Hematopoietic multipotent progenitor cell treated with erythropoietin and hydrocortisone succinate and interleukin-3 and kit ligand, for 15 days (in vitro differentiated cells): ENCODE measurements at places on chromosomes 5 and 9.

DNA sequence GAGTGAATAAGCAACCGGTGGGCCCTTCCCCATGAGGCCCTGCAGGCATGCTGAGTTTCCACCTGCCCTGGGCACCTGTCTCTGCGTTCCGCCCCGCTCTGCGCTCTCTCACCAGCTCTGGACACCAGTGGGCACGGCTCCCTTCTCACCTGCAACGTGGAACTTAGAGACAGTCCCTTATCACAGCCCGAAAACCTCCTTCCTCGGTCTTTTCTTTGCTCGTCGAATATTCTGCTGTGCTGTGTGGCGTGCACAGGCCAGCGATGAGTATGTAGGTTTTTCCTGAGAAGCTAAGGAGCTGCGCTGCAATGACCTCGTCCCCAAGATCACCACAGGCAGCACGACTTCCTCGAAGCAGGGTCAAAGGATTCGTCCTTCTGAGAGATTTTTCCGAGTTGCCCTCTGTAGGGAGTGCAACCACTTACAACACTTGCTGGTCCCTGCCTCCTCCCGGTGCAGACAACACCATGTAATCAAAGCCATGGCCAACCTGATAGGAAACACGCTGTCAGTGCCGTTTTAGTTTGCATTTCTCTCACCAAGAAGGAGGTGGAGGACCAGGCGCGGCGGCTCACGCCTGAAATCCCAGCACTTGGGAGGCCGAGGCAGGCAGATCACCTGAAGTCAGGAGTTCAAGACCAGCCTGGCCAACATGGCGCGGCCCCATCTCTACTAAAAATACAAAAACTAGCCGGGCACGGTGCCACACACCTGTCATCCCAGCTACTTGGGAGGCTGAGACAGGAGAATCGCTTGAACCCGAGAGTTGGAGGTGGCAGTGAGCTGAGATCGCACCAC is 27.2 kb upstream of the NOTCH1 start:
- no peak for DNase-seq

DNA sequence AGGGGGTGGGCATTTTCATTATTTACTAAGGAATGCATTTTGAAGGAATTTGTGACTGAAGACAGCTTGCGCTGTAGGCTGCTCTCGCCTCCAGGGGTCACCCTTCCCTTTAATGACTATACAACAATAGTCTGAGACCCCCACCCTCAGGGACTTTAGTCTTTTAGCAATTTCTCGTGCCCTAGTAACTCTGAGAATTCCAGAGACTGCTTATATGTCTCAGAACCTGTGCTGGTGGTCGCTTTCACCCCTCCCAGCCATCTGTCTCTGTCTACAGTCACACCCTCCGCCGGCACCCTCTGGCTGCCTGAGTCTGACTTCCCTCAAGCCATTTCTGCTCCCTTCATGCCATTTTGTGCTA is 671.4 kb downstream of the NR2F1-AS1 start:
- no peak for DNase-seq

GRCh38 chr5:91954136-91954535 is 571.0 kb upstream of the ARRDC3 start:
- DNase-seq: no peak

GRCh38 chr9:20994486-20994885 is 37.0 kb downstream of the HACD4 start:
- DNase-seq: no peak

GRCh38 chr9:73093740-73094379 is 57.8 kb upstream of the ANXA1 start:
- DNase-seq: no peak

DNA sequence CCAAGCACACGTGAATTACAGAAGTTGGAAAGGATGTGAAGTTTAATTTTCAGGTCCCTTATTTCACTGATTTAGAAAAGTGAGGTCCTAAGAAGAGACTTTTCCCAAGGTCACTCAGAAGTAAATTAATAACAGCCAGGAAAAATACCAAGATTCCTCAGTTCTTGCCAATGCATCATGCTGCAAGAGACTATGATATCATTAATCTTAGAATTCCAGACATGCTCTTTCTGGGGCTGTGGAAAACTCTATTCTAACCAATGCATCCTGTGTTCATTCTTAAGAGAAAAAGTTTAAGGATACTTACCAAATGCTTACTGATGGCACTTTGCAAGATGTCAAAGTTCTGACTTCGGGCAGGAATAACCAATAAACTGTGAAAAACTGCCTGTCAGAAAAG is 42.8 kb downstream of the TEX10 start:
- no peak for DNase-seq

- no peak for DNase-seq
Observed at GRCh38 chr5:19719109-19719508, 268.9 kb downstream of the CDH18 start.

GRCh38 chr9:119775410-119775809 is 406.2 kb upstream of the BRINP1 start:
- no peak for DNase-seq

DNA sequence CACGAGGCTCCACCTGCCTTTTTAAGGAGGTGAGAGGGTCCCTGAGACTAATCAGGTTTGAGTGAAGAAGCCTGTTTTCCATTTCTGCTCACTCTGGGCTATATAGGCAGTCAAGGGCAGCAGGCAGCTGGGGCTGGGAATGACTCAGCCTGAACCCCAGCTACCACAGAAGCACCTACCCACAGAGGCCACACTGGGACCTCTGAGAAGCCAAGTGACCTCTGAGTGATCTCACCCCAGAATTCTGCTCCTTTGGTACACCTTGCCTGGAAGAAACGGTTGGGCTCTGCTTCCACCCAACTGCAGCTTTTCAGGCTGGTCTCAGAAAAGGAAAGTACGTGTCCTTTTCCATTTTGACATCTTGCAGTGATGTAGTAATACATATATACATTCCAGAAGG is 6.8 kb downstream of the FAM219A start:
- DNase-seq: no peak

- no peak for DNase-seq
Observed at GRCh38 chr9:21901546-21901945, 92.6 kb downstream of the CDKN2A start.

- DNase-seq: no peak
Observed at GRCh38 chr5:17308326-17309065, 91.1 kb downstream of the BASP1 start.

- DNase-seq: no peak
Observed at GRCh38 chr5:61330341-61330844, 1.7 kb upstream of the ZSWIM6 start.

GRCh38 chr9:13149454-13149853 is 130.0 kb downstream of the MPDZ start:
- no peak for DNase-seq

DNA sequence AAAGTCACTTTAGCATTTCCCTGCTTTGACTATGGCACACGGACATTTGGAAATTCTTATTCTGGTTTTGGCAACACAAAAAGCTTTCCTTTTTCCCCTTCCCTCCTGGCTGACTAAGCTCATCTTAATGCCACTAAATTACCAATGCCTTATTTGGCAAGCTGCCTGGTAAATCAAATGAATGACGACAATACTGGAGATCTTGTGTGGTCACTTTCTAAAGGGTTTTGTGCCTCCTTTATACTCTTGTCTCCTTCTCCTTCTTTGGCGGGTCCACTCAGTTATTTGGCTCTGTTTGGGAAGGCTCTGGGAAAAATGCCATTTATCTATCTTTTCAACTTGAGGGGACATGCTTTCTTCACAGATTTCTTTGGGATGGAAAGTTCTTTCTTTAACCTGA is 34.9 kb downstream of the SH3GL2 start:
- DNase-seq: no peak

DNA sequence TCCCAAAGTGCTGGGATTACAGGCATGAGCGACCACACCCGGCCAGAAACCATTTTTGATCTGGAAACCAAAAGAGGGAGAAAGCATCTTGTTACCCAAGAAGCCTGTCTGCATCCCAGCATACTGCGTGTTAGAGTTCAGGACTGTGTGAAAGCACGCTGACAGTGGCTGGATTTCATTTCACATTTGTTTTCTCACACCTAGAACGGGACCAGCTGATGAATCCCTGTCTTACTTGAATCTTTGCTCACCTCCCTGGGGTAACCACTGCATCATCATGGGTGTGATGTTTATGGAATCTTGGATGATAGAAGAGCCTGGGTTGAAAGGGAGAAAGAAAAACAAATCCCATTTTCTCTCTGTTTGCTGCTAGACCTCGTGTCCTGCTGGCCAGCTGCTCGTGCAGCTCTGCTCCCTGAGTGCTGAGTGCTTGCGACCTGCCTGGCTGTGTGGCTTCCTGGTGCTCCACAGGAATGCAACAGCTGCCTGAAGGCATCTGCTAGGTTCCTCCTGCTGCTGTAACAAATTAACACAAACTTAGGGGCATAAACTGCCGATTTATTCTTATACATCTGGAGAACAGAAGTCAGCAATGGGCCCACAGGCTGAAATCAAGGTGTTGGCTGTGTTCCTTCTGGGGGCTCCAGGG is 378.3 kb upstream of the DAP start:
- no peak for DNase-seq

DNA sequence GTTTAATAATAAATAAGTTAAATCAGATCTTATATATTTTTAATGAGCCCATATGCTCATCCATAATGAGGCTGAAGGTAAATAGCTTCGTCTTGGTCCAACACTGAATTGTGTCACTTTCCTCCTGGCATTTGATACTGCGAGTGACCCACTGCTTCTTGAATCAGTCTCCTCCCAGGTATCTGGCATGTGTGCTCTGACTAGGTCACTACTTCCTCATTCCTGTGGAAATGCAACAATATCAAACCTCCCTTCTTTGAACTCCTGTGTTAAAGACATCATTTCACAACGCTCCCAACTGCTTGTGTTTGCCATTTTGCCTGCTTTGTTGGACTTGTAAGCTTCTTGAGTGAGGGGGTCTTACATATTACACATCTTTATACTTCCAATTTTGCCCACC is 157.7 kb downstream of the SLC24A2 start:
- DNase-seq: no peak

DNA sequence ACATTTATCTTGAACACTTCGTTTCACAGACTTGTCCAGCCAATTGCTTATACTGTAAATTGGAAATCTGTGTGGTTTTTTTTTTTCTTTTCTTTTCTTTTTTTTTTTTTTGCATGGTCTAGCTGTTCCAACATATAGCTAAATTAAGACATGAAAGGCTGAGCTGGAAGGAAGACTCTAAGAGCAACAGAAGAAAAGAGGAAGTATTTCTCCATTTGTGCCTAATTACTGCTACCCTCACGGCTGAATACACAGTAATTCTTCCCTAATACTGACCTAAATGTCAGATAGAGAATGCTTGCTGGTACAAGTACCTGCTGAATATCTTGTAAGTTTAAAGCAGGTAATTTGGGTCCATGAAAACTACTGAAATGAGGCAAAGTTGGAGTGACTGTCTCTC is 11.0 kb upstream of the HAPLN1 start:
- no peak for DNase-seq

DNA sequence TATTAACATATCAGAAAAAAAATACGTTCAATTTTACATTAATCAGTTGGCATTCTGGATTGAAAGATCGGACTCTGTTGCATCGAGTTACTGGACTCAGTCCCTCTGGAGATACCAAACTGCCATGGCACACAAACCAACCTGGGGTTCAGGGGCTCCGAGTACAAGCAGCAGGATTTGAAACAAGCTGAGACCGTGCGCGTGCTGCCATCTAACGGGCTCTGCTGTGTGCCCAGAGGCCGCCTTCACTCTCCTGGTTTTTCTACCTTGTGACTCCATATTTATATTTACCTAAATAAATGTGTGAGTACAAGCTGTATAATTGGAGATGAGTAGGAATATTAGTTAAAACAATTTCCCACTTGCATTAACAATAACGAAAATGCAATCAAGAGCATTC is 48.2 kb downstream of the ANXA1 start:
- no peak for DNase-seq

DNA sequence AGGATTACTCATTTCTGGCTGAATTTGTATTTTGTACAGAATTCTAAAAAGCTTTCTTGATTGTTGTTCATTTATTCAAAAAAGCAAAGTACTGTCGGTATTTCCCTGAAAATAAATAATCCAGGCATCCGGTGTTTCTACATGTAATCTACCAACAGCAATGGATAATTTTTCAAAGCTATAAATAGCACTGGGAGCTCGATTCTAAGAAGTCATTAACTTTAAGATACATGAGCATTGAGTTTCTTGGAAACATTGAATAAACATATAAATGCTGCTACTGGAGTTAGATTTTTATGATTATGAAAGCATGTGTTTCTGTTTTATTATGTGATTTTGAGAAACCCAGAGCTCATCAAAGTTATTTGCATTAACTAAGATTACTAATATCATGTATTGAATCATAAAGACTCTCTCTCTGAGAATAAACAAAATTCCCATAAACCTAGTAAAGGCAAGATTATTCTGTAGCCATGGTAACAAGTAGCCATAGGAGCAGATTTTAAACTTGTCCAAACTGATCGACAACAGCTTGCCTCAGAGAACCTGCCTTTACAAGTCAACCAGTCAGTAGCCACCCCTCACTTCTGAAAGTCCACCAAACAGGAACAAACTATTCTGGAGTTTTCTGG is 197.0 kb downstream of the DRD1 start:
- no peak for DNase-seq

DNA sequence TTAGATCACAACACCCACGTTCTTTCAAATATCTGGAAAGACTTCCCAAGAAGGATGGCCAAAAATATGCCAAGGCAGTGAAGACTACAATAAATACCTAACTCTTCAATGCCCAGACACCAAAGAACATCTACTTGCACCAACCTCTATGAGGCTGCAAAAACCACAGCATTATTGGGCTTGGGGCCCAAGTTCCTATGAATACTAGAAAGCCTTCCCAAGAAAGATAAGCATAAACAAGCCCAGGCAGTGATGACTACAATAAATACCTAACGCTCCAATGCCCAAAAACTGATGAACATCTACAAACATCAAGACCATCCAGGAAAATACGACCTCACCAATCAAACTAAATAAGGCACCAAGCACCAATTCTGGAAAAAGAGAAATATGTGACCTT is 41.3 kb downstream of the AP3B1 start:
- DNase-seq: no peak

DNA sequence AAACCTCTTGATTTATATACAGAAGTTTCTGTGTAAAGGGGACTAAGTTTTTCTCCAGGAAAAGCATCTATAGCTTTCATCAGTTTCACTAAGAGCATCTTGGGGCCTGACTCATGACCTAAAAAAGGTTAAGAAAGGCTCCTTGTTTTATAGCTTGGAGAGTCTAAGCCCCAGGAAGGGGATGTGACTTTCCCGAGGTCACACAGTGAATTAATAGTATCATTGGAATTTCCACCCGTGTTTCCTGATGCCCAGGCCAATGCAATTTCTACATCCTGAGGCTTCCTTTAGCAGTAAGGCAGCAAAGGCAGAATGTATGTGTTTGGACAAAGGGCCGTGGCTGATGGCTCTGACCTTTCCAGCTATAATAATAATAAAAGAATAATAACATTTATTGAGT is 8.6 kb downstream of the MORN5 start:
- no peak for DNase-seq

DNA sequence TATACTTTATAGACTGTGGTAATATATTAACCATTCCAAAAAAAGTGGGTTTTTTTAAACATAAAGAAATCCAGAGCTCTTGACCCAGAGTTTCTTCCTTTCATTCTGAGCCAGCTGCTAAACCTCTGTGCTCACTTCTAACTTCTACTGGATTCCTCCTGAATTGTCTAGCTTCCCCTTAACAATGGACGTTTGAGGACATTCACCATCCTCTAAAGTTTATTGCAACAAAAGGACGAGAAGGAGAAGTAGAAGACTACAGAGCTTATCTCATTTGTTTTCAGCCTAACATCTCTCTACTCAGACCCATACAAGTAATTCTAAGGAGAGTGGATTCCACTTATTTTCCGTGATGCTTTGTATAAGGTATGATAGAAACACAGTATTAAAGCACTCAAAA is 284.2 kb downstream of the MAST4 start:
- no peak for DNase-seq

- DNase-seq: no peak
Observed at GRCh38 chr5:98635656-98636055, 137.8 kb upstream of the RGMB start.
